Stimulated activated naive CD4-positive, alpha-beta T cell (primary cell): ENCODE measurements at places on chromosomes 4 and X.

GRCh38 chr4:13678186-13678924, 50.8 kb upstream of the BOD1L1 start:
- DNase-seq = no peak

DNA sequence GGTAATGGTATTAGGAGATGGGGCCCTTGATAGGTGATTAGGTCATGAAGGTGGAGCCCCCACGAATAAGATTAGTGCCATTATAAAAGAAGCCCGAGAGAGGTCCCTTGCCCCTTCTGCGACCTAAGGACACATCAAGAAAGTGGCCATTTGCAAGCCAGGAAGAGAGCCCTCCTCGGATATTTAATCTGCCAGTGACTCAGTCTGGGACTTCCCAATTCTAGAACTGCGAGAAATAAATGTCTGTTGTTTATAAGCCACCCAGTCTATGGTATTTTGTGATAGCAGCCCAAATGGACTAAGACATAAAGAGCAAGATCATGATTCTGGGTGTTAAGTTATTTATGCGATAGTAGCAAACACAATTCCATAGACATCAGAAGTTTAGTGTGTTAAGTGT, 192.2 kb downstream of the LDB2 start:
- DNase-seq = no peak

GRCh38 chr4:182048871-182049270, 194.3 kb upstream of the TENM3 start:
- DNase-seq = no peak

GRCh38 chr4:123229286-123229685, 167.3 kb upstream of the SPRY1 start:
- no peak for DNase-seq

- no peak for DNase-seq
Observed at GRCh38 chrX:110210417-110211139, 107.3 kb downstream of the AMMECR1 start.

- no peak for DNase-seq
Observed at GRCh38 chr4:7224001-7224400, 31.7 kb downstream of the SORCS2 start.
